Stimulated activated CD8-positive, alpha-beta memory T cell treated with anti-CD3 and anti-CD28 coated beads, Interleukin-4, amount 100 ng/mL, for 1 hour (primary cell): ENCODE measurements at places on chromosomes 7 and 10.

- no peak for DNase-seq
Observed at GRCh38 chr7:108239501-108240225, 109.5 kb upstream of the LAMB4 start.

DNA sequence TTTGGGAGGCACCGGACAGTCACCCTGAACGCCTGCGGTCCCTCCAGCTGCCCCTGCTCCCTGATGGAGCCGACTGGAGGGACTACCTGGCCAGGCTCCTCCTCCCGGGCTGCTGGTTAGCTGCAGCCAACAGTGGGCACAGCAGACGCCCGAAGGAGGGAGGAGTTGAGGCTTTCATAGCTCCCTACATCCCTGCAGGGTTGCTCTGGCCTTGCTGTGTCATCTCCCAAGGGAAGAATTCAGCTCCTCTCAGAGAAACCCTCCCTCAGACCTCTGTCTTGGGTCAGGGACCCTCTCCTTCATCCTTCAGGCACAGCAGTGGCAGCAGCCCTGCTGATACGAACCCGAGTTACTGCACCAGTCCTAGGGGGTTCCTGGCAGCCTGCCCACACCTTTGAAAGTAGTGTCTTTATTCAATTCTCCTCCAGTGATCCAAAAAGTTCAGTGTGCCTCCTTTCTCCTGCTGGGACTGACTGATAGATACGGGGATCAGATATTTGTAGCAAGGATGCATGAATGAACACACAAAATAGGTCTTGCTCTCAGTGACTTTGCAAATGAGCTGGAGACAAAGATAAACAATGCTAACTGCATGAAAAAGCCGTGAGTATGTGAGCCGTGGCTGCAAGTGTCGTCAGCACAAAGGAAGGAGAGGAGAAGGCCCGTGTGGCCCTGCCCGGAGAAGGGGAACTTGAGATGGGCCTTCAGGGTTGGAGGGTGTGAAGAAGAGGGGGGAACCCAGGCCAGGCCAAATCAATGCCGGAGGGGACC, 136.6 kb downstream of the PRKAG2 start:
- no peak for DNase-seq

DNA sequence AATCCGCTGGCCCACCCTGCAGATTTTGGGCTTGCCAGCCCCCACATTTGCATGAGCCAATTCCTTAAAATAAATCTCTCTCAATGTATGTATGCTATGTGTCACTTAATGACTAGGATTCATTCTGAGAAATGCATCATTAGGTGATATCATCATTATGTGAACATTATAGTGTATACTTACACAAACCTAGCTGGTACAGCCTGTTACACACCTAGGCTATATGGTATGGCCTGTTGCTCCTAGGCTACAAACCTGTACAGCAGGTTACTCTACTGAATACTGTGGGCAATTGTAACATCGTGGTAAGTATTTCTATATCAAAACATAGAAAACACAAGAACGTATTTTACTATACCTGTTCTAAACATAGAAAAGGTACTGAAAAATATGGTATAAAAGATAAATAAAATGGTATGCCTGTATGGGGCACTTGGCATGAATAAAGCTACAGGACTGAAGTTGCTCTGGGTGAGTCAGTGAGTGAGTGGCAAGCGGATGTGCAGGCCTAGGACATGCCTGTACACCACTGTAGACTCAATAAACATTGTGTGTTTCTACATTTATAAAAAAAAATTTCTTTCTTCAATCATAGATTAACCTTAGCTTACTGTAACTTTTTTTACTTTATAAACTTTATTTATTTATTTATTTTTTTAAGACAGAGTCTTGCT, 135.9 kb downstream of the ABCA13 start:
- no peak for DNase-seq

- no peak for DNase-seq
Observed at GRCh38 chr7:146090023-146090645, 26.5 kb upstream of the CNTNAP2 start.

- DNase-seq = no peak
Observed at GRCh38 chr7:148702876-148703670, 4.4 kb downstream of the CUL1 start.

DNA sequence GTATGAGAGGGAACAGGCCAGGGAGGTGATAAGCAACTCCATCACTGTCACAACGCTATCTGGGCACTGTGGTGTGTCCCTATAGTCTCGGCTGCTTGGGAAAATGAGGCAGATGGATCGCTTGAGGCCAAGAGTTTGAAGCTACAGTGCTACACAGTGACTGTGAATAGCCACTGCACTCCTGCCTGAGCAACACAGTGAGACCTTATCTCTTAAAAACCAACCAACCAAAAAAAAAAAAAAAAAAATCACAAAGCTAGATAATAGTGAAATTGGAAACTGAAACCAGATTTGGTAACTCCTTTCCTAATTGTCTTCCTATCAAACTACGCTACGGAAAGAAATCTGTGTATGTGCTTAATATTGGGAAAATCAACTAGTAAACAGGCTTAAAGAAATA, 14.1 kb downstream of the MICU1 start:
- DNase-seq = no peak

DNA sequence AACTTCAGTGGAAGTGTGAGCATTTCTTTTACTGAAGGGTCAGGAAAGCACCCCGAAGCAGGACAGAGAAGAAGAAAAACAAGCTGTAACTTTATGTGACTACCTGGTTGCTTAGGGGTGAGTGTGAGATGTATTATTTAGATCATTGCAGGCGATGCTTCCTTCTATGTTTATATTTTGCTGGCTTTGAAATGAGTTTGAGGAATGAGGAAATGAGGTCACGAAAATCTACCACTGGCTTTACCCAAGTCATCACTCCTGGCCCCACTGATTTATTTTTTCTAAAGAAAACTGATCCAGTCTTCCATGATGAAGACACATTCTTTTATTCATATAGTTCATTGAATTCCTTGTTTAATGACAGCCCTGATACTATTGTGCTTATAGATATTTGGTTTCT, 716.6 kb upstream of the FZD8 start:
- DNase-seq = no peak

DNA sequence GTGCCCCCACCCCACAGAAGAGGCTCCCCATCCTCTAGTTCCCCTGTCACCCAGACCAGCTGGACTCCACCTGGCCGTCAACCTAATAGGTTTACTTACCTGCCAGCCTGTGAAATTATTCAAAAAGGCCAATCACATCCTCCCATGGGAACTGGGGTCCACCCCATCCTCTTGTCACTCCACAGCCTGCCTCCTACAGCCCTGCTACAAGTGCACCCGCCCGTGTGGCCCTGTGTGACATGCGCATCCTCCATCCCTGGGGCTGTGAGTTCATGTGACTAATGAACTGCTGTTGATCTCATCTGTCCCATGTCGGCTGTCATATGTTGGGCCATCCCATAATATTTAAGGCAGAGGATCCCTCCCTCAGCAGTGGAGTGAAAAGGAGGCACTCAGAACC, 39.4 kb downstream of the AOC1 start:
- DNase-seq = no peak

DNA sequence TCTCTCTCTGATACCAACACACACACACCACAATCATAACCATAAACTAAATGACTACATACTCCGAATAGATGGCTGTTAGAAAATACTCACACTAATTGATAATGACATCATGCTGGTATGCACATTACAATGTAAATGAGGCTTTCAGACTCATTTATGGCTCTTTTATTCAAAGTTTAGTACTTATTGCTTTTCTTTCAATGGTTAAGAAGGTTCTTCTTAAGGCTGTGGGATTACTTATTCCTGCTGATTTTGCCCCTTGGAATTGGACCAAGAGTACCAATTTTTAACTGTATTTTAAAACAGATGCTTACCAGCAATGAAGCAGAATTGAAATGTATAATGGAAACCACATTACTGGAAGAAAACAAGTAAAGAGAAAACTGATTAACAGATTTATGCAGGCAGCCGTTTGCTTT, 20.6 kb upstream of the CABCOCO1 start:
- DNase-seq = no peak

GRCh38 chr10:121415063-121415399, 183.2 kb downstream of the FGFR2 start:
- no peak for DNase-seq

DNA sequence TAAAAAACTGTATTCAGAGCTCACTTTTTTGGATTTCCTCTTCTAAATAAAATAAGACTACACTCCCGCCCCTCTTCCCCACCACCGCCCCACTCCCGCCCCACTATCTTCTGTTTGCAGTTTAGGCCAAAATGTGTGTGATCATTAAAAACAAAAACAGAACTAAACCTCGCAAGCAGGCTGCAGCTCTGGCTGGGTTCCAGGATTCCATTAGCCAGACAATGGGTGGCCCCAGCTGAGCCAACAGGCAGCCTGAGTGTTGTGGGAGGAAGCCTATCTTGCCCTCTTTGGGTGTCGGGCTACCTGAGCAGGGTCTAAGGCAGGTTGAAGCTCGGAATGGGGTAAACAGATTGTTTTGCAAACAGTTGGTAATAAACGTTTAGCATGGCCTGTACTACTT, 41.7 kb downstream of the ARL4A start:
- no peak for DNase-seq

DNA sequence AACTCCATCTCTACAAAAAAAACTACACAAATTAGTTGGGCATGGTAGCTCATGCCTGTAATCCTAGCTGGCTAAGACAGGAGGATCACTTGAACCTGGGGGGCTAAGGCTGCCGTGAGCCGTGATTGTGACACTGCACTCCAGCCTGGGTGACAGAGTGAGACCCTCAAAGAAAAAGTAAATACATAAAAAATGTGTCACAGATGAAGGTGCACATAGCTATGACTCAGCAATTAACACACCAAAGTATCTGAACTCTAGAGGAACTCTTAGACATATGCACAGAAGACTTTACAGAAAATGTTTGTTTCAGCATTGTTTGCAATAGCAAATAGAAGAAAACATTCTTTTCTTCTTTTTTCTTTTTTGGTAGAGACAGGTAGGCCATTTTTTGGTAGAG, 8.3 kb downstream of the C10orf62 start:
- no peak for DNase-seq

DNA sequence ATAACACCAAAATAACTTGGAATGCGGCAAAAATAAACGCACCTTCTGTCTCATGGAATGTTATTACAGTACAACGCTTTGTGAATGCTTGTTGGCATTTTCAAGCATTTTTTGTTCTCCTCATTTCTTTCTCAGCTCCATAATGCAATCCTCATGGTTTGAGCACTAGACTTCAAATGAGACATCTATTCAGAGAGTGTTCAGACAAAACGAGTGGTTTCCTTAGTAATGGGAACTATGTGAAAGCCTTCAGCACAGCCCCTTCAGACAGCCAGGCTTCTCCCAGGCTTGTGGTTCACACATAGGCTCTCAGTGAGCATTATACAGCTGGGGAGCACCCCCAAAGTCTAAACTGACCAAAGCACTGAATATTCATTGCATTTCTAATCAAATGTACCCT, 8.6 kb upstream of the LRRN3 start:
- no peak for DNase-seq

- no peak for DNase-seq
Observed at GRCh38 chr10:88253-88652, 39.2 kb upstream of the TUBB8 start.

DNA sequence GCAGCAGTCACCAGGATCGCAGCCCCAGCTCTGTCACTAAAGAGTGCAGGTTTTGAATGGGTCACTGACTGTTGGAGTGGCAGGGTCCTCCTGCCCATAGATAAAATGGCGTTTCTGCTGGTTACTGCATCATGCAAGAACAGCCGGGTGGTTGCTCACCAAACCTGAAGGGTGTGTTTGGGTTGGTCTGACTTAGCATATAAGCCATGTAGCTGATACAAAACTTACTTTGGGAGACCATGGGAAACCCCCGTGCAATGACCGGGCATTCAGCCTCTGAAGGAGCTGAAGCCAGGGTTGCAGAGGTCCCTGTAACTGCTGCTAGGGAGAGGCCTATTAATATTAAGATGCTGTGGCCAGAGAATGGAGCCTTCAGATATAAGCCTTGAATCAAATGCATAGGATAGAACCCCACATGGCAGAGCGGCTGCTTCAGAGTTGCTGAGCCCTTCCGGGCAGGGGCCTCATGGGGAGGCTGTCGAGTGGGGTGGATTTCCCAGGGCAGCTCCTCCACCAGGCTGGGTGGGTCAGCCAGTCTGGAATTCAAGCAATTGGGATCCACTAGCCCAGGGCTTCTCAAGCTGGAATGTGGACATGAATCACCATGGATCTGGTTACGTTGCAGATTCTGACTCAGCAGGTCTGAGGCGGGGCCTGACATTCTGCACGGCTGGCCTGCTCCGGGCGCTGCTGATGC, 70.9 kb upstream of the CTBP2 start:
- no peak for DNase-seq

DNA sequence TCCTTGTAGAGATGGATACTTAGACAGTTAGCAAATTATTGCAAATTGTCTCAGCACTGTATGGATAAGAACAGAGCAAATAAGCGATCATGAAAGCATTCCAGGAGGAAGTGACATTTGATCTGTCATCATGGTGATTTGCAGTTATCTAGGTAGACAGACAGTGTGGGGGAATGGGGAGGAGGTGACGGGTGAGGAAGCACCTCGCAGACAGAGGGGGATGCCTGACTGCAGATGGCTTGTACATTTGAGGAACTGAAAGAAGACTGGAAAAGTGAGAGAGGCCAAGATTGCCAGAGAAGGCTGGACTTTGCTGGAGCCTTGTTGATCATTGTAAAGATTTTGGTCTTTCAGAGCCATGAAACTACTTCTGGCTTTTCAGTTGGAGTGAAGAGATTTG, 318.2 kb upstream of the CELF2 start:
- no peak for DNase-seq

- no peak for DNase-seq
Observed at GRCh38 chr10:12490963-12491362, 141.6 kb downstream of the CAMK1D start.

- no peak for DNase-seq
Observed at GRCh38 chr7:29304756-29305155, 110.2 kb downstream of the CHN2 start.

DNA sequence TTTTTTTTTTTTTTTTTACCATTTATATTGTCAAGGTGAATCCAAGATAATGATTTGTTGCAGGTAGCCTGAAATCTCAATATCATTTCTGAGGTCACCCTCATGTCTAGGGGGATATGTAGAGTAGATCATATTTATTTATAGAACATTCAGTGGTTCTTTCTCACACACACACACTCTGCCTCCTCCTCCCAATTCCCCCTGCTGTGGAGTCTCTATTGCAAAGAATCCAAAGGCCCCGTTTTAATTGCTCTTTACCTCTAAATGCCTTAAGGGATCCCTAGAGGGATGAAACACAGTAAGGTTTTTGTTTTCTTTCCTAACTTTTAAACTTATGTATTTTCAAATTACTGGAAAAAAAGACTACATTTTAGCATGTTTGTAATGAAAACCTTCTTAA, 170.0 kb downstream of the PRKG1 start:
- no peak for DNase-seq

- no peak for DNase-seq
Observed at GRCh38 chr7:12281038-12281437, 69.9 kb downstream of the TMEM106B start.

GRCh38 chr7:29815181-29816105, 9.1 kb downstream of the WIPF3 start:
- no peak for DNase-seq

DNA sequence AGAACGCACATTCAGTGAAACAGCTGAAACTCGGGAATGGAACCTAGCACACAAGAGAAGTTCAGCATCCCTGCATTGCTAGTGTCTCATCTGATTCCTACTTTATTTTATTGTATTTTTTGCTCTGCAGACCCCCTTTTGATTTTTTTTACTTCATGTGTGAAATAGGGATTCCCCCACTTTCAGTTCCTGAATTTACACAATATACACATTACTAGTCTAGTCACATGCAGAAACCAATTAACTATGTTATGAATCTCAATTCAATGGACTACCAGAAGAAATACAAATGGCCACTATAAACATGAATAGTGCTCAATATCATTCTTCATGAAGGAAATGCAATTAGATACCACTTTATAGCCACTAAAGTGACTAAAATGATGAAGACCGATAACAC, 386.1 kb upstream of the COBL start:
- DNase-seq = no peak
